GM12878 (cell line): ENCODE measurements at places on chromosomes 2 and 18.

GRCh38 chr2:69578198-69578540 is 65.4 kb downstream of the AAK1 start:
- DNase-seq = no peak

DNA sequence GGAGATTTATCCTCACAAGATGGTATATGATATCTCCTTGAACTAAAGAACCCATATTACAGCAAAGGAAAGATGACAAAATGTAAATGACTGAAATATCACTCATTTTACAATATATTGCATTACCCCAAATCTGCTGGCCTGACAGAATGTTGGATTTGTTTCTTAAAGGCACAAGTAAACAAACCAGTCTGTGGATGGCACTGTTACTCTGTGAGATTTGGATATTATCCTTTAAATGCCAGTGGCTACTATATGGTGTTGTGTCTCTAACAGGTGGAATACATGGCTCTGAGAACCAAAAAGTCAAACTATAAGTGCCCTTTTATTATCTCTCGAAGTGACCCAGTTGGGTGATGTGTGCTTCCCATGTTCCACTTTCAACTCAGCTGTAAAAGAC is 125.7 kb downstream of the PDE1A start:
- no peak for DNase-seq

DNA sequence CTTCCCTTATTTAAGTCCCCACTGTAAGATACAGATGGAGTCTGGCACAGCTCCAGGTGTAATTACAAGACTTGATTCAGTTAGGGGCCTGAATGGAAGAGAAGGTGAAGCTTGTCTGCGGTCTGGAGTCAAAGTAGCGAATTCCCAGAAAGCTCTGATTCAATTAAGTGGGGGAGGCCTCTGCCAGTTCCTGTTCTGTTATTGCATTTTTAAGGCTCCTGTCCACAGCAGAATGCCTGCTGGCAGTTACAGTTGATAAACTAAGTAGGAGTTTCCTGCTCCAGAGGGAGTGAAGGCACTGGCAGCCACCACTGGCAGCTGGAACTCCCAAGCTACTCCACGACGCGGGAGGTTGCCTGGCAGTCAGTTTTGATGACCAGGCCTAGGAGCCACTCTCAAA is 181.1 kb downstream of the SOCS6 start:
- no peak for DNase-seq

- DNase-seq = no peak
Observed at GRCh38 chr2:221680548-221680947, 108.4 kb upstream of the EPHA4 start.

DNA sequence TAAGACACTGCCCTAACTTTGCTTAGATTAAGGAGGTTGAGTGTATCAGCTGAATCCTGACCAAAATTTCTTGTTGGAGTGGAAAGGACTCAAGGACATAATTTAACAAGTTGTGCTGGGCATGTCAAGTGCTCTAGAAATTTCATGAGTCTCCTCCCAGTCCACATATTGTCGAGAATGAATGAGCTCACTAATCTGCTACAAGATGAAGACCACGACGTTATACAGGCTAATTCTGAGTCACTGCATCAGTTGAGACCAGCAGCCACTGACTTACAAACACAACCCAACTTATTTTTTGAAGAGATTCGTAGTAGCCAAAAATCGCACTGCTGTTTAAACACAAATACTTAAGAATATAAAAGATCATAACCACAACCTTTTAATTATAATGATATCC is 28.7 kb upstream of the SLC8A1 start:
- DNase-seq = no peak

GRCh38 chr2:130766037-130766436 is 10.7 kb downstream of the AMER3 start:
- DNase-seq = no peak

- DNase-seq = no peak
Observed at GRCh38 chr18:59437851-59438569, 78.9 kb upstream of the LMAN1 start.
